ENCODE measurements at places on chromosomes 7 and 10.

DNA sequence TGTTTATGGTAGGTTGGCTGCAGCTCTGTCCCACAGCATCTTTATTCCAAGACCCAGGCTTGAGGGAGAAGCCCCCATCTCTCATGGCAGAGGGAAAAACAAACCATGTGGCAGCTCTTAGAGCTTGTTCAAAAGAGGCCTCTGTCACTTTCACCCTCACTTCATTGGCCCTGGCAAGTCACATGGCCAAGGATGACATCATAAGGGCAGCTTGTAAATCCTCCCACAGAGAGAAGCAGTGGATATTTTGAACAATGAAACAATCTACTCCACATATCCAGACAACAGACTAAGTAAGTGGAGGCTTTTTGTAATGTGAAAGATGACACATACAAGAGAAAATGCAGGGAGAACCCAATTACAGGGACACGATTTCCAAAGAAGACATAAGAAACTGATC lies 108.1 kb downstream of the GRID1 start:
- DNase-seq, result peak; percentile 8

- peak; percentile 13 for DNase-seq
Observed at GRCh38 chr7:68770649-68771048, 827.6 kb upstream of the AUTS2 start.

DNA sequence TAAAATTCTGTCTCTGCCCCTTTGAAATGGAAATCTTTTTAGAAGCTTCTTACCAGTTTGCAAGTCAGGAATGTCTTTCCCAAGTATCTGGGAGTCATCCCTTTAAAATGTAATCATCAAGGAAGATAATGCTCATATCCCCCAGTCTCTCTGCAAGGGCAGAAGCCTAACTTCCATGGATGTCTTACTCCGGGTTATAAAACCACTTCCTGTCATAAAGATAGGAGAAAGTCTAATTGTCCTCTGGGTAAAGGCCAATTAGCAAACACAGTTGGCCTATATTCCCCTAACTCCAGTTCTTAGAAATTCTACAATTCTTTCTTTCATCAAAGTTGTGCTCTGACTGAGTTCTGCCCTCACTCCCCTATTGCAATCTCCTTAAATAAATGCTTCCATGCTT lies 1631.5 kb upstream of the LRRTM3 start:
- DNase-seq, result peak; percentile 38

DNA sequence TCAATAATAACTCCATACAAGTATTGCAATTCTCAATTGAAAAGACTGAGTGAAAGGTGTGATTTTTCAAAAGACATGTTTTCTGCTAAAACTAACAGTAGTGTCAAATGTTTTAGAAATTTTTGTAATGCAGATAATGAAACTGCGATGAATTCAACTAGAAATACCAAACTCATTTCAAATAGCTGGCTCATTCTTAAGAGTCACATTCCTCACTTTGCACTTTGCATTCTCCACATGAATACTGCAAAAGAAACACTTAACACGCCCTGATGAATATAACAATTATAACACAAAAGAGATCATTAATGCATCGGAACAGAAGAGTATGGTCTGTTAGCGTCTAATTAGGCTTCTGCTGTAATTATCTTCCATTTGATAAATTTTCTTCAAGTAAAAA lies 15.5 kb upstream of the TSPAN12 start:
- no peak for DNase-seq

DNA sequence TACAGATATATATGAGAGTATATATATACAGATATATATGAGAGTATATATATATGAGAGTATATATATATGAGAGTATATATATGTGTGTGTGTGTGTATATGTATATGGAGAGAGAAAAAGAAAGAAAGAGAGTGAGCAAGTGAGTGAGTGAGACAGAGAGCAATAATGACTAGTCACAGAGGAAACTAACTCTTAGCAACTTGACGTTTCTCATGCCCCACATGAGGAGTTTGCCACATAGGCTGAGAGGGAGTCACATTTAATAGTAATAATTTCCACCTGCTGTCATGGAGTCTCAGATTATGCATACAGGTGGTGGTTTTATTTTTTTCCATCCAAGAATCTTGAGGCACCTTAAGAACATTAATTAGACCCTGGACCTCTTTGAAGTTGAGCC lies 199.9 kb downstream of the GATA3 start:
- DNase-seq, result no peak

DNA sequence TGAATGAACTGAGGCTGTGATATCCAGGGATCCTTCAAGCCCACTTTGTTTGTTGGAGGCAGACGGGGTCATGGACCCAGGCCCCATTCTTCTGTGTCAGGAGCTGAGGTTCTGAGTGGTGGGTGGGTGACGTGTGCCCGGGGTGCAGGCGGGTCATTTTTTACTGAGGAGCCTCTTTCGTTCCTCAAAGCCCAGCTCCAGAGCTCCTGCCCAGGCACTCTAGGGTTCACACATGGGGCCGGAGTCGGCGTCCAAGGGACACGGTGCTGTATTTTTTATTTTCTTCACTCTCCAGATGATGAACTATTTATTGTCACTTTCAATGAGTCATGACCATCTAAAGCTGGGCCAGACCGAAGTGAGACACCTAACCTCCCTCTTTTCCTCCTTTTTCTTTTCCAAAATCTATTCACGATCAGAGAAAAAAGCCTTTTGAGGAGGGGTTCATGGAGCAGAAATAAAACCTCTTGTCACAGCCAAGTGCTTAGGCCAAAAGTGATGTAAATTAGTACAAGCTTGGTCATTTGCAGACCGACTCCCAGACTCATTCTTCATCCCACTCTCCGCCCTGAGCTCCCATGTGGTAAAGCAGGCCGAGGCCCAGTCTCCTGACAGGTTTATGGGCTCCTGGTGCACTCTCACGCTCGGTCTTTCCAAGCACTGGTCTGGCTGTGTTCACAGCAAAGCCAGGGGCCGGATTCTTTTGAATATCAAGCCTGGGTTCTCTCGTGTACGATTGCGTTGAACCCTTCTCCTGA lies 41.4 kb upstream of the PITRM1 start:
- DNase-seq, result no peak

DNA sequence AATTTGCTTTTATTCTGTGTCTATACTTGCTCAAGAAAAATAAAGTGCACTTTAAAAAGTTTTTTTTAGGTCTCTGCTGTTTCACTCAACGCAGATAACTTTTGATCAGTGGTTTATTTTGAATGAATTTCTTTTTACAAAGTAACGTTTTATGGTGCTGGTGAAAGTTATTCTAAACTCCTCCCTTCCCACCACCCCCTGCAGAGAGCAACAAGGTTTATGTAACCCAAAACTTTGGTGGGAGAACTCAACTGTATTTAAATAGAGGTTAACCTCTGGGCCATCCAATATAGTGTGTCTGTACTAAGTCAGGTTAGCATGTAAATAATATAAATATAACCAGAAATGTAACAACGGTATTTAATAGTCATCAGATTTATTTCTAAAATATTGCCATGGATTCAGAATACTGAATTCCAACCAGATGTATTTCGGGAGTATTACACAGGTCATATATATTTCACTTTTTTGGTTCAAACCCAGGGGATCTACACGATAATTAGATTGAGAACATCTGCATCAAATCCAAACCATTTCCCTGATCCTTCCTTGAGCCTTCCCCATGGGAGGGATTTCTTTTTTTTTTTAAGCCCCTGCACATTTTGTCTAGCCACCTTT lies 3.9 kb upstream of the CUX1 start:
- no peak for DNase-seq

GRCh38 chr7:145478541-145478940 lies 638.1 kb upstream of the CNTNAP2 start:
- no peak for DNase-seq

DNA sequence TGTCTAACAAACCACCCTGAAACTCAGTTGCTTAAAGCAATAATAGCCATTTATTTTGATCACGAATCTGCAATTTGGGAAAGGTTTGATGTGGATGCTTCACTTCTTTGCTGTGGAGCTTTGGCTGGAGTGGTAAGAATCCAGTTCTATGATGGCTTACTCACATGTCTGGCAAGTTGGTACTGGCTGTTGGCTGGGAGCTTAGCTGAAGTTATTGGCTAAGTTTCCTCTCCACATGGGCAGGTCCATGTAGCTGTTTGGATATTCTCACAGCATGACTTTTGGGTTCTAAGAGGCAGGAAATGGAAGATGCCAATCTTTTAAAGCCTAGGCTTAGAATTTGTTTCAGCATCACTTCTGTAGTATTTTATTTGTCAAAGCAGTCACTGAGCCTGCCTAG lies 277.6 kb upstream of the NRP1 start:
- peak; percentile 25 for DNase-seq

- DNase-seq, result peak; percentile 48
Observed at GRCh38 chr10:77311186-77311585, 326.4 kb downstream of the KCNMA1 start.

DNA sequence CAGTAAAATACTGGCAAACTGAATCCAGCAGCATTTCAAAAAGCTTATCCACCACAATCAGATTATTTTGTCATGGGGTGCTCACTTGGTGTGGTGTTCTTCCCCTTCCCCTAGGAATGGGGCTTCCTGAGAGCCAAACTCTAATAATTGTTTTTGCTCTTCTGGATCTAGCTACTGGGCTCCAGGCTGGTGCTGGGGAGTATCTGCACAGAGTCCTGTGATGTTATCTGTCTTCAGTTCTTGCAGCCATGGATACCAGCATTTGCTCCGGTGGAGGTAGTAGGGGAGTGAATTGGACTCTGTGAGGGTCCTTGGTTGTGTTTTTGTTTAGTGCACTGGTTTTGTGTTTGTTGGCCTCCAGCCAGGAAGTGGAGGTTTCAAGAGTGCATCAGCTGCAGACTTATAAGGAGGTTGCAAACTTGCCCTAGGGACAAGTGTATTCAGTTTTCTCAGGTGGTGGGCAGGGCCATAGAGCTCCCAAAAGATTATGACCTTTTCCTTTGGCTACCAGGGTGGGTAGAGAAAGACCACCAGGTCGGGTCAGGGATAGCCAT lies 308.5 kb upstream of the MAGI2 start:
- no peak for DNase-seq

DNA sequence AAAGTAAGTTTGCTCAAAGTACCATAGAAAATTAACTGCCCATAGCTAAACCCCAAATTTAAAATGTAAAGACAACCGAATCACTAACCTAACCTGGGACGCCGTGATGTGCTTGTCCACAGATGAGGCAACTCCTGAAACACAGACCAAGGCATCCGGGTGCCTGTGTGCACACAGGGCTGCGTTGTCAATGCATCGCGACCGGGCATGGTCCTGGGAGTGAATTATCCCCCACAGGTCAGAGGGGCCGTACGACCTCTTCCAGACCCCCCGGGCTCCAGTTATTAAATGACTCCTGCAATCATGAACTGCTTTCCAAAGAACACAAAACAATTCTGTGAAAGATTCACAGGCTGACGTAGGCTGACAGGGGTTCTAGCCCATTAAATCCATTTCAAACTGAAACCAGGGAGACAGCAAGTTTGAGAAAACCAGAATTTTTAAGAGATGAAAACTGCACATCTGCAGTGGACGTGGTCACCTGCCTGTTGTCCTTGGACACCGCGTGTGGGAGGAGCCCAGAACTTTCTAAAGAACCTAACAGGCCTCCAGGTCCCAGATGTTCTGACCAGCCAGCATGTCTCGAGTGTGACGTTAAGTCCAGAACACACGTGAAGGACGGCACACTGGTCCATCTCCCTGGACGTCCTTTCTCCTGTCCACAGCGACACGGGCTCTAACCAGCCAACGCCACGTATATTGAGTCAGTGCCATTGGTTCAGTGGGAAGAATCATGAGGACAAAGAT lies 297.8 kb downstream of the DNAJB6 start:
- no peak for DNase-seq

- DNase-seq, result no peak
Observed at GRCh38 chr10:21849607-21850006, 153.9 kb downstream of the DNAJC1 start.

DNA sequence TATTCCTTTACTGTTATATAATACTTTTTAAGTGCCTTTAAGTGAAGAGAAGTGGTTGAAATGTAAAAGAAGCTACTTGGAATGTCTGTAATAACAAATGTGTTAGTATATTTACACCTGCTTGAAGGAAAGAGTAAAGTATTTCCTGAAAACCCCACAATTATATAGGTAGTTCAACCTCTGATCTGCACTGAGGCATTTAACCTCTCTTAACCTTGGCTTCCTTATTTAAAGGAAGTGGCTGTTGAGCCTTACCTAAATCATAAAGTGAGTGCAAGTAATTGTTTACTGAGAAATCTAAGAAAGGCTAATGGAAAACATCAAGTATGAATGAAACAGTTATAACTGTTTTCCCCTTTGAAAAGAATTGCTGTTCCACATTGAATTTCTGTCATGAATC lies 294.5 kb downstream of the ADK start:
- DNase-seq, result no peak

- DNase-seq, result peak; percentile 51
Observed at GRCh38 chr7:39613577-39613976, 9.8 kb upstream of the RALA start.

- peak; percentile 9 for DNase-seq
Observed at GRCh38 chr10:100728928-100729861, 16.2 kb upstream of the PAX2 start.

DNA sequence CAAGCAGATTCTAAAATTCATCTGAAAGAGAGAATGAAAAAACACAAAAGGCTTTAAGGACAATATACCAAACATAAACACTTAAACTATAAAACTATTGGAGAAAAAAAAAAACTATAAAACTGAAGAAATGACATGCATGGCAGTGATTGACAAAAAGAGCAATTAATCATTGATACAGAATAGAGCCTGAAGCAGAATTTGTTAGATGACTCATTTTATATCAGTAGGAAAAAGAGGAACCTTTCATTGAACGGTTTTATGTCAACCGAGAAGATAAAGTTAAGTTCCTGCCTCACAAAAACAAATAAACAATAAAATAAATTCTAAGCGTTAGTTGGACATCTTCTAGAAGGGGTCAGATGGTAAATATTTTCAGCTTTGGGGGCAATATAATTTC lies 23.3 kb downstream of the NPY start:
- no peak for DNase-seq

- DNase-seq, result no peak
Observed at GRCh38 chr7:151243408-151244195, 4.9 kb downstream of the SMARCD3 start.

GRCh38 chr10:11179516-11180105 lies 161.9 kb downstream of the CELF2 start:
- no peak for DNase-seq

GRCh38 chr7:134365341-134366054 lies 48.8 kb upstream of the SLC35B4 start:
- DNase-seq, result peak; percentile 51

DNA sequence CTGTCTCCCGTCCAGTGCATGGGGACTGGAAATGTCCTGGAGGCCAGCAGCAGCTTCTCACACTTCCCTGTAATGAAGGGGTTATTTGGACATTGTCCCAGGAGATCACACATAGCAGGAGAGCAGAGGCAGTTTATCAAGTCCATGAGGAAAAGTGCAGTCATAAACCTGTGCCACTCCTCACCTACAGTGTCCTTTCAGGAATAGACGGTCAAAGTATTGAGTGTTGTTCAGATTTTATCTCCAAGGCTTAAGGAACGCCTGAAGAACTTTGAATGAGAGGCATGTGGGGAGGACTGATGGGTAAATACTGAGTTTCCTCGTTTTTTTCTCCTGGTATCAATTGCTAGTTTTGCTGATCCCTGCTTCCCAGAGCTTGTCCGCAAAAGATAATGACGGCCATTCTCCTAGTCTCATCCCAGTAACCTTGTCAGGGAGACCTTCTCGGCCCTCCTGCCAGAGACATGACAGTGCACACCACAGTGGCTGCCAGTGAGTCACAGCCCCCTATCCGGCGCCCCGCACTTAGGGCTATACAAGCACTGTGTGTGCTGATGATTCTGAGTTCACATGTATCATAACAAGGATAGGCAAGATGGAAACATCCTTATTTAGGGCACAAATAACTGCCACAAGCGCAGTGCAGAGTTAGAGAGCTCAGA lies 495.5 kb upstream of the MGMT start:
- DNase-seq, result no peak
